ENCODE measurements at places on chromosomes 16 and 17.

GRCh38 chr16:84919708-84920107 lies 91.6 kb downstream of the ZDHHC7 start:
- no peak for DNase-seq

DNA sequence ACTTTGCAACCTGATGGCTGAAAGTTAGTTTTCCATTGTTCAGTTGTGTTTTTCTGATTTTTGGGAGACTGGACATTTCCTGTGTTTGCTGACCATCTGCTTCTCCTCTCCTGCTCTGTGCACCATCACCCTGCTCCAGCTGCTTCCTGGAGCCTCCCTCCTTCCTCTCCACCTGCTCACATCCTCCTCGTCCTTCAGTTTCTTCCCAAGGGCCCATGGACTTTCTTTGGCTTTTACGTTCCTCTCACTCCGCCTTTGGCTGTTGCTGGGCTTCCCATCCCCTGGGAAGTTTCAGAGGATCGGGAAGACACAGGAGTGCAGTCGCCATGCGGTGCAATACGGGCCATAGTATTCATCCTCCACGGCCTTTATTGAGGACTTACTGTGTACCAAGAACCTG lies 61.6 kb downstream of the TNFRSF13B start:
- no peak for DNase-seq

DNA sequence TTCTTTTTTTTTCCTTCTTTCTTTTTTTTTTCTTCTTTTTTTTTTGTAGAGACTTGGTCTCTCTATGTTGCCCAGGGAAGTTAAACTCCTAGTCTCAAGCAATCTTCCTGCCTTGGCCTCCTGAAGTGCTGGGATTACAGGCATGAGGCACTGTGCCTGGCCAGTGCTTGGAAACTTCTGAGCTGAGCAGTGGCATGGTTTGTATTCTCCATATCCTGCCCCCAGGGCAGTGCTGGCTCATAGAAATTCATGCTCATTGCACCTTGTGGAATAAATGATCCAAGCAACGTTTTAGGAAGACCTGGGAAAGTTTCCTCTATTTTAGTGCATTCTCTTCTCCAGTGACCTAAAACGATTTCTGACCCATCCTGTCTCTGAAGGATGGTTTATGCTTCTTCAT lies 16.7 kb upstream of the SYT17 start:
- no peak for DNase-seq

DNA sequence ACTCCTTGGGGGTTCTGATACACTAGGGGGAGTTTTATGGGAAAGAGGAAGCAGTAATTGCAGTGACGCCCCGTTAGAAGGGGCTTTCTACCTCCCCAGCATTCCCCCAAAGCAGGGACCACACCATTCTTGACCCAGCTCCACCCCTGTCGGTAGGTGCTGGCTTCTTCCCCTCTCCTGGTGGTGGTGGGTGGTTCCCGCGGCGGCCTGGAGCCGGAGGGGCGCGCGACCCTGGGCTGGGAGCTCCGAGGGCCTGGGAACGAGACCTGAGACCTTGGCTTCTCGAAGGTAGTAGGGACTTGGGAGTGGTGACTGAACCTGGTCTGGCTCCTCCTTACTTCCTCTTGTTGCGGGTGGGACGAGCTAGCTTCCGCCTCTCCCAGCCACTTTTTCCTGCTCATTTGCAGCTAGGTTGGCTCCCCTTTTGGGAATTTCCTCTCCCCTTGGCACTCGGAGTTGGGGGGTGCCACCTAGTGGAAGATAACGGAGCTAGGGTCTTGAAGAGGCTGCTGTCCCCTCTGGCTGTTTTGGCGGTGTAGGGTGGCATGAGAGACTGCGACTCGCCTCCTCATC lies 438 bp downstream of the GRN start:
- no peak for DNase-seq

DNA sequence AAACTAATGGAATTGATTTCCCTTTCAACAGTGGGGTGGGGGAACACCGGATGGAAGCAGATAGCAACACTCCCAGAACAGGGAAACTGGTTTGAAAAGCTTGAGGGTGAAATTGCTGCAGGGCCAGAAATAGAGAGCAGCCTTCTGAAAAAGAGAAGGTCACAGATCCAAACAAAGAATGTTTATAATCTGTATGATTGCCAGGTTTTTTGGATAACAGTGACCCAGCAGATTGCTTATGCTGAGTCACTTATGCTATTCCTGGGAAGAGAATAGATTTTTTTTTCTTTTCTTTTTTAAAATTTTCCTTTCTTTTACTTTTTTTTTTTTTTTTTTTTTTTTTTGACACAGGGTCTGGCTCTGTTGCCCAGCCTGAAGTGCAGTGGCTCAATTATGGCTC lies 641.3 kb downstream of the KCNJ2 start:
- DNase-seq = peak; percentile 32

DNA sequence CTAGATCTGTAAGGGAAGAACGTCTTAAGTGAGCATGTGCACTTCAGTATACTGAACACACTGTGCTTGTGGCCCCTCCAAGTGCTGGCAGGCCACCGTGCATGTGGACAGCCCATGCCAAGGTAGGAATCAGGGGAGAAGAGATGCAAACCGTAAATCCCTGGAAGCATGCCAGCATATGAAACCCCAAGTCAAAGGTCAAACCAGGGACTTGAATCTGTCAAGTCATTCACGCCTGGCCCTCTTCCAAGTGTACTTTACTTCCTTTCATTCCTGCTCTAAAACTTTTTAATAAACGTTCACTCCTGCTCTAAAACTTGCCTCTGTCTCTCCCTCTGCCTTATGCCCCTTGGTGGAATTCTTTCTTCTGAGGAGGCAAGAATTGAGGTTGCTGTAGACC lies 2.8 kb upstream of the ATXN2L start:
- DNase-seq = no peak

DNA sequence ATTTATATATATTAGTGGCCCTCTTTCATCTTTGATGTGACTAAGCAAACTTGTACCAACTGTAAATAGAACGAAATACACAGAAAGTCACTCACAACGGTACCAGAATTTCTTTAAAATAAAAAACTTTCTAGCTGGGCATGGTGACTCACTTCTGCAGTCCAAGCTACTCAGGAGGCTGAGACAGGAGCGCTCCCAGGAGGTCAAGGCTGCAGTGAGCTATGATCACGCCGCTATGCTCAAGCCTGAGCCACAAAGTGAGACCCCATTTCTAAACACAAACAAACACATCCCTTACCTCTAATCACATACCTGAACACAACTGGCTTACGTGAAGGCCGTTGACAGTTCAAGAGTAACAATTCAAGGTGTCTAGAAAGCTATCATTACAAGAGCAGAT lies 29.7 kb downstream of the STAT5B start:
- DNase-seq = no peak

GRCh38 chr17:51319186-51319585 lies 58.8 kb downstream of the UTP18 start:
- no peak for DNase-seq

- DNase-seq = no peak
These were observed 151.2 kb downstream of the TANC2 start for GRCh38 chr17:63116967-63117830.

DNA sequence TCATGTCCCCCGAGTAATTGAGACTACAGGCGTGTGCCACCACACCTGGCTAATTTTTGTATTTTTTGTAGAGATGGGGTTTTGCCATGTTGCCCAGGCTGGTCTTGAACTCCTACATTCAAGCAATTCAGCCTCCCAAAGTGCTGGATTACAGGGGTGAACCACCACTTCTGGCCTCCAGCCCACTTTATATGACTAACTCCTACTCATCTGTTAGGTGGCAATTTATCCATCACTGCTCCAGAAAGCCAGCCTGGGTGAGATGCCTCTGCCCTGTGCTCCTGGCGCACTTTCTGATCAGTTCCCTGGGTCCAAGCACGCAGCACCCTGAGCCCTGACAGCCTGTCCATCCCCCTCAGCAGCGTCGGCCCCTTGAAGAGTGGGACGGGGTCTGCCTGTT lies 29.4 kb downstream of the ADAM11 start:
- no peak for DNase-seq

GRCh38 chr17:79487149-79487548 lies 123.7 kb downstream of the RBFOX3 start:
- DNase-seq = no peak

DNA sequence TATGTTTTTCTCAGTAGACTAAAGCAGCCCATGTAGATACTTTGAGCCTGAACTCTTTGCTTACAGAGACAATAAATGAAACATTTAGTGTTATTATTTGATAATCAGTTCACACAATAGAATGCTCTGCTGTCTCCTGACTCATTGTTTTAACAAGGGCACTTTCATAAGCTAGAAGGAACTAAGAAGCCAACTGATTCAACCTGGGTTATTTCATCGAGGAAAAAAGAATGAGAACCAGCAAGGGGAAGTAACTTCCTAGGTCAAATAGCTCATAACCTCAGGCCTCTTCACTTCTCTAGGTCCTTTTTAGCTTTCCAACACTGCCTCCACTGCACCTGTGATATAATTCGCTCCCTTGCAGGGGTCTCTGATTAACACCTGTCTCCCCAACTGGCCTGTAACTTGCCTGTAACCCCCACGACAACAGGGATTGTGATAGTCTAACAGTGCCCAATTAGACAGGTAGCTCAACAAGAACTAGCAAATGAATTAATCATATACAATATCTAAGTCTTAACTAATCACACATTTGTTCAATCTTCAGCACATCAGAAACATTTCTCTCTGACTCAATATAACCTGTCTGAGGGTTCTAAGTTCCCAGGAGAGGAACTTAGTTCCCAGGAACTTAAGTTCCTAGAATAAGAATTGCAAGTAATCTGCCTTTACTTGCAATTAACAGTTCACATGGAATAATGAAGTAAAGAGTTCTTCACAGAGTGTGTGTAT lies 34.8 kb downstream of the RFFL start:
- no peak for DNase-seq

DNA sequence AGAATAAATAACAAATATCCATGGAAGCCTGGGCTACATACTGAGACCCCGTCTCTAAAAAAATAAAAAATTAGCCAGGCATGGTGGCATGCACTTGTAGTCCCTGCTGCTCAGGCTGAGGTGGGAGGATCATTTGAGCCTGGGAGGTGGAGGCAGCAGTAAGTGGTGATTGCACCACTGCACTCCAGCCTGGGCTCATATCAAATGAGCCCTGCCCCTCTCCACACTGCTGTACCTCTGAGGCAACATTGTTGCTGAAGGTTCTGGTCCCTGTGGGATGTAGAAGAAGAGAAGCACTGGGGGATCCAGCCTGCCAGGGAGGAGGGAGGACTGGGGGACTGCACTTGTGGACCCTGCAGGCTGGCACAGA lies 11.4 kb upstream of the ARHGAP23 start:
- DNase-seq = no peak

GRCh38 chr16:78663690-78664089 lies 564.2 kb downstream of the WWOX start:
- no peak for DNase-seq

GRCh38 chr17:34099859-34100515 lies 155.1 kb upstream of the CCL2 start:
- no peak for DNase-seq

DNA sequence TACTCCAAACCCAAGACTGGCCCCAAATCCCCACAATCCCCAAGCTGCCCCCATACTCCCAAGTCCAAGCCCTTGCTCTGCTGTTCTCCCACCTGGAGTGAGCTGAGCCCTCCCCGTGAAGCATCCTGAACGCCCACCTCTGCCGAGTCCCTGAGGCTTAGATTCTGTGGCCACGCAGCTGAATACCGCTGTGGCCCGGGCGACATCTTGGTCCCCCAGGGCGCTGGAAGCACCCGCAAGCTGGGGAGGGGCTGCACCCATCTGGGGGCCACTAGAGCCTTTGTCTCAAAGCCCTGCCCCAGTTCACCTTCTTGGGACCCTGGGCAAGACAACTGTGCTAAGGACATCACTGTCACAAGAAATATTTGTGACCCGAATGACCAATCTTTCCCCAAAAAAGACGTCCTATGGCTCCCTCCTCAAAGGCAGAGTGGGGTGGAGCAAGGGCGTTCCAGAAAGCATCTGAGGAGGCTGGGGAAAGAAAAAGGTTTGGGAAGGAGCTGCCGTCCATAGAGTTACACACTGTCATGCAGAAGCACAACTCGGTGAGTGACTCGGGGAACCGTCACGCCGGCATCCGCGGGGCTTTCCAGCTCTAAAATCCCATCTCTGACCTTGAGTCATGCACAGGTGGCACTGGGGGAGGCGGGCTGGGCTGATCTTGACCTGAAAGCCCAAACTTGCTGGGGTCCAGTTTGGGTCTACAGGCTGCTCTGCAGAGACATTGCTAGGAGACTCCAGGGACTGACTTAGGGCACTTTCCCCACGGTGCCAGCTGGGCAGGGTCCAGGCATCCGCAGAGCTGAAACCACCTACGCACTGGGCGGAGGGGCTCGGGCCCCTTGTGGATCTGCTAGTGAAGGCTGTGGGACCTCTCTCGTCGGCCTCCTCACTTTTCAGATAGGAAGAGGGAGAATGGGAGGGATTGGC lies 6.6 kb downstream of the PTX4 start:
- DNase-seq = no peak

DNA sequence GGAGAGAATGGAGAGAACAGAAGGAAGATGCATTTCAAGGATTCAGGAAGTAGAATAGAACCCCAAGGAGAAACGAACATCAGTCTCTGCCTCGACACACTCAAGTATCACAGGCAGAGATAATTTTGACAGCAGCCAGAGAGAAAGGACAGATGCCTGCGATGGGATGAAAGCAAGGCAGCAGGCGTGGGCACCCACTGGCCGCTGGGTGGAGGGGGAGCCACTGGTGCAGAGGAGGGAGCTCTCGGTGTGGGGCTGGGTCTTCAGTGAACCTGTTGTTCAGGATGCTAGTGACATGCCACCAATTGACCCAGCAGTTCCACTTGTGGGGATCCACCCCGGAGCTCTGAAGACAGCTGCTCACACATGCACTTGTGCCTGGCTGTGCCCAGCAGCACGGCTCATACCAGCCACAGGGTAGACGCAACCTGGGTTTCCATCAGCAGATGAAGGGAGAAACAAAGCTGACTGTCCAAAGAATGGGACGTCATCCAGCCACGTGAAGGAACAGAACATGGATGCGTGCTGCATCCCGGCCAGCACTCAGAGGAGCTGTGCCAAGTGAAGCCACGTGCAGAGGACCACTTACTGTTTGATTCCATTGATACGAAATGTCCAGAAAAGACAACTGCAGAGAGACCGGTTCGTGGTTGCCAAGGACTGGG lies 127.0 kb downstream of the BANP start:
- no peak for DNase-seq

DNA sequence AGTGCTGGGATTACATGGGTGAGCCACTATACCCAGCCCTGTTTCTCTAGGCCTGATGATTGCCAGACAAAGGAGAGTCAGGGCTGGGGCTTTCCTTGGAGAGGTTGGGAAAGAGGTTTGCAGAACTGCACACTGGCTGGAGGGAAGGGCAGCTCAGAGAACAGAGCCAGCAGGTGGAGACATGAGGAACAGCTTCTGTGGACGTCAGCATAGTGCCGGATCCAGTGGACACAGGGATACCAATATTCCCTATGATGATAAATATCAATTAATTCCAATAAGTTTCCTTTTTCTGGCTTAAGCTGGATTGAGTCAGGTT lies 43.2 kb upstream of the SCNN1B start:
- no peak for DNase-seq

GRCh38 chr16:47847220-47847970 lies 308.4 kb downstream of the ABCC12 start:
- DNase-seq = no peak

GRCh38 chr17:12365805-12366204 lies 299.9 kb upstream of the MYOCD start:
- DNase-seq = peak; percentile 16

GRCh38 chr17:57559634-57560318 lies 185.3 kb downstream of the CCDC182 start:
- no peak for DNase-seq

GRCh38 chr17:60398227-60398959 lies 6.5 kb upstream of the USP32 start:
- DNase-seq = no peak

- no peak for DNase-seq
These were observed 114.5 kb upstream of the CHMP6 start for GRCh38 chr17:80876950-80877728.

- no peak for DNase-seq
These were observed 8.2 kb downstream of the NMRAL1 start for GRCh38 chr16:4465977-4466779.
